Right ventricle myocardium inferior (tissue), 1 donor: ENCODE measurements at places on chromosomes 2 and 18. TPM values are rescaled to one million over a fixed set of nuclear protein-coding genes. Genes with fewer than 3 reads are reported as not detected.

DNA sequence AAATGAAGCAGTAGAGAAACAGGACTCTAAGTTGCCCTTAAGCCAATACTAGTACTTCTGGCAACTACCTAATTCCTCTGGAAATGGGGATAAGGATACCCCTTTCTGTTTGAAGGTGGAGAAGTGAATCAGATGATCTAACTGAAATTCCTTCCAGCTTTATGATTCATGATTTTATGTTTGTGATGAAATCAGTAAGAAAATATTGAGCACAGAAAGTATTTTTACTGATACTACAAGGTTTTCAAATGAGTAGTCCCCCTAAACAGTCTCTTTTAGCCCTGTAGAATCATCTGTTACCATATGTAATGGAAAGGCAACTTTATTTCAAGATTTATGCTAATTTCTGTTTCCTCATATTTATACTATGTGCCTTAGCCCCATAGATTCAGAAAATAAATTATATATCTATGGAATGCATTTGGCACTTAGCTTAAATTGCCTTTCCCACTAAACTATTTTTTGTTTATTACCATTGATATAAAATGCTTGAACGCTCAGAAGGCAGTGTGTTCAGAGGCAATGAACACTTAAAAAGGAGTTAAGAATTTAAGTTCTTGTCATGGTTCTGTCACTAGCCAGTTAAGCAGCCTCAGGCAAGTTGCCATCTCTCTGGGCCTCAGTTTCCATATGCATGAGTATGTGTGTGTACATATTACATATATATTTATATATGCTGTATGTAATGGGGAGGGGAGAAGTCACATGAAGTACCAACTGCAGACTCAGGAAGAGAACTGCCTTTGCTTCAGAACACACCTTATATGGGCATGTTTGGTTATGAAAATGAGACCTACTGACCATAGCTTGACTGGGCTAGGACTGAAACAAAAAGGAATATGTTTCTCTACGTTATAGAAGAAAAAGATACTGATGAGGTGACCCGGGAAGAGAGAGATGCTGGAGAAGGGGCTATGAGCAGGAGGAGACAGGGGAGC lies 97.7 kb downstream of the CDC42EP3 start:
- DNase-seq = no peak

GRCh38 chr2:18153741-18154140 lies 275.3 kb downstream of the KCNS3 start:
- DNase-seq = no peak

GRCh38 chr2:75277111-75277510 lies 77.8 kb upstream of the TACR1 start:
- DNase-seq = no peak

GRCh38 chr18:27942706-27943105 lies 234.2 kb downstream of the CDH2 start:
- DNase-seq = no peak

DNA sequence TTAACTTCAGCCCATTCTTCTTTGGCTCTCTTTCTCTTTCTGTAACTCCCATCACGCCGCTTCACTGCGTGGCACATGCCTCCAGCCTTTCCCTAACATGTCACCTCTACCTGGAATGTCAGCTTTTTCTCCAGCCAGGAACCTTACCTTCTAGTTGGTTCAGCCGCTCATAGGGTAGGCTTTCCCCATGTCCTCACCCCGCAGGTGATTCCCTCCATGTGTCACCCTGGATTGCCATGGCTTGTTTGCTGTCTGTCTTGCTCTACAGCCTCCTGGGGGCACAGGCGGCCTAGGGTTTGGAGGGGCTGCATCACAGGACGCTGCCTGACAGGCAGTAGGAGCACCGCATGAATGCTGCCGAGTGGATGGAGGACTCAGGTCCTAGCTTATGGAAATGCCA lies 39.2 kb downstream of the ARHGEF4 start:
- no peak for DNase-seq

- DNase-seq = no peak
Measured at GRCh38 chr2:9594366-9595054, 36.3 kb downstream of the YWHAQ start.

GRCh38 chr2:177771191-177771590 lies 301.4 kb downstream of the PDE11A start:
- DNase-seq = no peak

DNA sequence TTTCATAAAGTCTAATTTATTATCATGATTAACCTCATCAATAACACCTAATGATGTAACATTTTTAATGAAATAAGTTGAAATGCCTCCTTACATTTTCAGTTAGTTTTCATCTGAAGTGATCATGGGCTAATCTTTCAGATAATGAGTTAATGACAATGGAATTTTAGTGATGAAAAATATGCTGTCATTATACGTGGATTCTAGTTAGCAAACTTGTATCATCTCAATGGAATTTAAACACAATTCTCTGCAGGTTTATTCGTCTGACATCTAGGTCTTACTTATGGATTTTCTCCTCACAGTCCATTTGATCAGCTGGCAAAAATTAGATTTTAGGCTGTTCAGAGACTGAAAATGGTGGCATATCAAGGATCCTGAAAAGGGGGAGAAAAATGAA lies 885.0 kb downstream of the SLC4A3 start:
- DNase-seq = no peak

The GAL3ST2 gene
- not detected for total RNA-seq

The KCNIP3 gene
- total RNA-seq = 8.7 TPM

The ZAP70 gene
- total RNA-seq = 1.6 TPM

The PRKAG3 gene
- total RNA-seq = not detected

The GCKR gene
- not detected for total RNA-seq

The WNT10A gene
- not detected for total RNA-seq

The ATF2 gene
- total RNA-seq = 27.6 TPM

The LRP2 gene
- 0.14 TPM for total RNA-seq

The TRAK2 gene
- 163 TPM for total RNA-seq

The SERPINB10 gene
- total RNA-seq = not detected

The SALL3 gene
- 0.05 TPM for total RNA-seq
